Left ventricle myocardium inferior (tissue), 1 donor: ENCODE measurements at places on chromosomes 16 and 17.

DNA sequence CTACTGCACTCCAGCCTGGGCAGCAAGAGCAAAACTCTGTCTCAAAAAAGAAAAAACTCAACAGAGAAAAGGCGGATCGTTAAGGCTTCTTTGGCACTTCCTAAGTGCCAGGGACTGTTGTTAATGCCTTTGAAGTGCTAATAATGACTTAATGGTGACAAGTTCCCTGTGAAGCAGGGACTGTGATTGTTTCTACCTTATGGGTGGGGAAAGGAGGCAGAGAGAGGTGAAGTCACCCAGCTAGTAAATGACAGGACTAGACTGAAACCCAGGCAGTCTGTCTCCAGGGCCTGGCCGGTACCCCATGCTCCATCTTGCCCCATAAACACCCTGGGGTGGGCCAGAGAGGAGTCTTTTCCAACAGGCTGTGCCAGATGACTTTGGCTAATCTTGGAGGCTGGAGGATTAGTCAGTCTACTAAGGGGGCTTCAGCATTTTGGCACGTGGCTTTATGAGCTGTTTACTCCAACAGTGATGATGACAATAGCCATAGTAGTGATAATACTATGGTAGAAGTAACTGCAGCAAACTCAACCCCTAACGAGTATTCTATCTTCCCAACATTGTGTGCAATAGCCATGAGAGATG, 26.9 kb downstream of the ABCC1 start:
- H3K27me3 ChIP-seq = no peaks in the 10 kb centered on the region
- no peak overlapping the region for H3K4me3 ChIP-seq
- peaks cover 59% of the 10 kb centered on the region for H3K4me1 ChIP-seq
- no peak for DNase-seq

DNA sequence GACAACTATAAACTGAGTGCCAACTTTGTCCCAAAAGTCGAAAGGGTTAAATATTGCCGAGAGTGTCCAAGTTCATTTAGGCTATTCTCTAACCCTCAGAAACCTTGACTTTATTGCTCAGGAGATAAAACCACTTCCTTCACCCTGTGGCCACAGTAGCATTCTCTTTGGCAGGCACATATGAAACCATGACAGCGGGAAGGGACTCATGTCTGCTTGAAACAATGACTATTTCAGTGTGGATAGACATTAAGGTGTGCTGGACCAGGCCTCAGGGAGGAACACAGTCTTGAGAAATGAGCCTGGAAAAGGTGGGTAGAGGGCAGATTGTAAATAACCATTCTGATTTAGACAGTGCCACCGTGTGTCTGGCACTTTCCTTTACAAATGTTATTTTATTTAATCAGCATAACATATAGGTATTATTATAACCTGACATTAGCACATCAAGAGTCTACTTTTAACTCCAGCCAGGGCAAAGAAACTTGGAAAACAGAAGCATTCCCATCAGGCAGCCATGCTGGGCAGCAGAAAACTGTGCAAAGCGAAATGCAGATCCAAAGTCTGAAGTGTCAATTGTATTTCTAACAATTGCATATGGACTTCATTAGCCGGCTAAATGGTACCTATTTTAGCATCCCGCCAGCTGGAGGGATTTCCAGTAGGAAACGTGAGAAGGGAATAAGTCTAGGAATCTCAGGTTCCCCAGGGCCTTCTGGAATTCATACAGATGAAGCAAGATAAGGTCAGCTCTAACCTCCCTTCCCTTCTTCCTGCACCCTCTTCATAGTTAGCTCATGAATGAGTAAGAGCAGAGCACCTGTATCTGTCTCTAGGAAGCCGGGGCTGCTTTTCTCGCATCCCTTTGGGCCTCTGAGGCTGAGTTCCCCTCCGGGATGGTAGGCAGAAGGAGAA, 212.8 kb upstream of the ELAC2 start:
- peaks cover under 1% of the 10 kb centered on the region for H3K27me3 ChIP-seq
- no peak overlapping the region for H3K4me3 ChIP-seq
- H3K36me3 ChIP-seq = no peaks in the 10 kb centered on the region
- no peak overlapping the region for H3K27ac ChIP-seq
- no peaks in the 10 kb centered on the region for H3K4me1 ChIP-seq

- no peaks in the 10 kb centered on the region for H3K36me3 ChIP-seq
- H3K27me3 ChIP-seq = no peaks in the 10 kb centered on the region
- no peaks in the 10 kb centered on the region for H3K4me1 ChIP-seq
- H3K4me3 ChIP-seq = no peak overlapping the region
Observed at GRCh38 chr17:60406887-60407286, 15.0 kb upstream of the USP32 start.

- H3K36me3 ChIP-seq = no peaks in the 10 kb centered on the region
- no peak overlapping the region for H3K4me3 ChIP-seq
- H3K27ac ChIP-seq = no peak overlapping the region
- peaks cover 10% of the 10 kb centered on the region for H3K4me1 ChIP-seq
Observed at GRCh38 chr17:59561042-59561441, 4.4 kb upstream of the DHX40 start.
